NCI-H1436 treated with DMSO at 0.1 percent for 48 hours (cell line): ENCODE measurements at places on chromosomes 5 and 9.
A peak's percentile ranks its signal among the peaks of the same experiment; 100 is the strongest.

DNA sequence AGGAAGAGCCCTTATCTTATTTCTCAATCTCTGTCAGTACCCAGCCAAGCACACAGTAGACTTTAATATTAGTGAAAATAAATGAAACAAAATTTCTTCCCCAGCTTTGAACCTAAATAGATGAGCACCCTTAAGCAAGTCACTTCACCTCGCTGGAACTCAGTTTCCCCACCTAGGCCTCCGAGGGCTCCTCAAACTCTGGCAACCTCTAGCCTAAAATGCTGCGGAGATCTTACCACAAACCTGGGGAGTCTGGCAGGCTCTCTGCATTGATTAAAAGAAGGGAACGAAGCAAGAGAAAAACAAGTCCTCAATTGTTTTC is 326 bp downstream of the RIGI start:
- no peak for DNase-seq

DNA sequence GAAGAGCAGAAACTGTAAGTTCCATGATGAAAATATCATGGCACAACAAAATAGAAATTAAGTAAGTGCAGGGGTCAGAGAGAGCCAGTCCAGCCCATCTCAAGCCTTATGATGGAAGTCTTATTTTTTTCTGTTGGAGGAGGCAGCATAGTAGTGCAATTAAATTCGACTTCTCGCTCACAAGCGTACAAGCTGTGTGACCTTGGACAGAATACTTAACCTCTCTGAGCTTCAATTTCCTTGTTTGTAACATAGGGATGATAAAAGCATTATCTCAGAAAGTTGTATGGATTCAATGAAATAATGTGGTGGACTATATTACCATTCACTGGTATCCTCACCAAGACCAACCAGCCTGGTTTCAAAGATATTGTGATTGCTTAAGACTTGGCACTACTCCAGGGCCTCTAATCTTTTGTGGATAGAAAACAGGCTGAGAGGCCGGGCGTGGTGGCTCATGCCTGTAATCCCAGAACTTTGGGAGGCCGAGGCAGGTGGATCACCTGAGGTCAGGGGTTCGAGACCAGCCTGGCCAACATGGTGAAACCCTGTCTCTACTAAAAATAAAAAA is 26.8 kb upstream of the MVB12B start:
- DNase-seq, result no peak

DNA sequence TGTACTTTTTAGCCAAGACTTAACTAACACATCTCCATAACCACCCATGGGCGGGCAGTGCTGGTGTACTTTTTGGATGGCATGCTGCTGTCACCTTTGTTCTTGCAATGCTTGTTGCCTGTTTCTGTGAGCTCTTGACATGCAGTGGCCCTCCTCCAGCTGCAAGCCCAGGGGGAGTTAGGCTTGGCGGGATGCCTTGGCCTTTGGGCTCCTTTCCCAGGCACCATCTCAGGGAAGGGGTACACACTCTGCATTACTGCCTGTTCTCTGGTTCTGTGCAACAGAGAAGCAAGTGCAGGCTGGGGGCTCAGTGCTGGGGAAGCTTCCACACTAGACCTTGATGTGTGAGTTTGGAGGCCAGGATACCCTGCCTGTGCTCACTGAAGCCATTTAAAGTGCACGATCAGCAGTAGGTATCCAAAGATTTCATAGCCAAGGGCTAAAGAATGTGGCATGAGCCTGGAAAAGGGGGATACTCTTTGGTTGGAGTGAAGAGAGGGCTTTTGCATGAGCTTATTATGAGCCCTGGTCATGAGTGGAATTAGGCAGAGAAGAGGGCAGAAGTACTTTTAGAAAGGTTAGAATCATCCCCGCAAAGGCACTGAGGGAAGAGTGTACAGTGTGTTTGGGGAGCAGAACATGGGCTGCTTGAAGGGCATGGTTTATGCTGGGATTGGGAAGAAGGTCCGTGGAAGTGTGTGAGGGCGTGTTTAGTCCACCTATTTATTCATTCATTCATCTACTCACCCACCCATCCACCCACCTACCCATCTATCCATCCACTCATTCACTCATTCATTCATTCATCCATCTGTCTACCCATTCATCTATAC is 22.5 kb downstream of the PSAT1 start:
- no peak for DNase-seq

DNA sequence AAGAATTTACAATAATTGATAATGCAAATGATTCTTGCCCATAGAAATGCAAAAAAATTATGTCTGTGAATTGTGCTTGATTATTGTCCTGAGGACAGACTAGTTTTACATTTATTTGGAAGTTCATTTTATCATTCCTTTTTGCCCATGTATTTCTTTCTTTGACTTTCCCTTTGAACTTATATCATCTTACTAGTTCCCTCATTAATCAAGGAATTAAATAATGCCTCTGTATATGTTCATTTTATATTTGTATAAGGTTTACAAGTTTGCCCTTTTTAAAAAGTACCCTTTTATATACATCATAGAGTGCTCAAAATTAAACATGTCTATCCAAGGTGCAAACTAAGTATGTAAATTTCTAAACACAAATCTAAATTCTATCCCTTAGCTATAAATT is 501.6 kb downstream of the NTRK2 start:
- no peak for DNase-seq

DNA sequence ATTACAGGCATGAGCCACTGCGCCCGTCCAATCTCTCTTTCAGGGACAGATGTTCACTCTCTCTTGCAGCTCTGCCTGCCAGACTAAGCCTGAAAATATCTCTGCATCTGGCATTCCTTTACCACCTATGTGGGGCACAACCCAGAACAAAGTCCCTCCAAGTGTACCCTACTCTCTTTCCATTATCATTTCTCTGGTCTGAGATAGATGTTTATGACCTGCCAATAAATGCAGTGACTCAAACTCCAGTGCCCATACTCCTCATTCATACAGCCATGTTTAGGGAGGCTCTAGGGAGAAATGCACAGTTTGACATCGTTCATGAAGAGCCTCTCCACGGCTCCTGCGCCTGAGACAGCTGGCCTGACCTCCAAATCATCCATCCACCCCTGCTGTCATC is at the start of gene BTNL3:
BTNL3 (plus strand) TSS at position 255 of the 400 bp plus-strand sequence. CDS start 183 bp downstream, outside the sequence.
- no peak for DNase-seq

DNA sequence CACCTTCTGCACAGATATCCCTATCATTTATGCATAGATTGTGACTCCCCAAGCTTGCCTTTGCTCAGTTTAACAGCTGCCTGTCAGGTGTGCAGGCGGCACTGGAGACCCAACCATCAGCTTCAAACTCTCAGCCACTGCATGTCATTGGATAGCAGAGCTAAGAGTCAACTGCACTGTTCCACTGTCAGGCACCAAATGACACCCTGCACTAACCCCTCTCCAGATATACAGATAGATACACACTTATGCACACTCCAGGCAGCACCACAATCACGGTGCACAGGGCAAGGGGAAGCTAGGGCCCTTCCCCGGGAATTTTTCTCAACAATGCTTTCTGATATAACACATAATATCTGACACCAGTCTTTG is 142.3 kb downstream of the BNC2 start:
- DNase-seq, result no peak

DNA sequence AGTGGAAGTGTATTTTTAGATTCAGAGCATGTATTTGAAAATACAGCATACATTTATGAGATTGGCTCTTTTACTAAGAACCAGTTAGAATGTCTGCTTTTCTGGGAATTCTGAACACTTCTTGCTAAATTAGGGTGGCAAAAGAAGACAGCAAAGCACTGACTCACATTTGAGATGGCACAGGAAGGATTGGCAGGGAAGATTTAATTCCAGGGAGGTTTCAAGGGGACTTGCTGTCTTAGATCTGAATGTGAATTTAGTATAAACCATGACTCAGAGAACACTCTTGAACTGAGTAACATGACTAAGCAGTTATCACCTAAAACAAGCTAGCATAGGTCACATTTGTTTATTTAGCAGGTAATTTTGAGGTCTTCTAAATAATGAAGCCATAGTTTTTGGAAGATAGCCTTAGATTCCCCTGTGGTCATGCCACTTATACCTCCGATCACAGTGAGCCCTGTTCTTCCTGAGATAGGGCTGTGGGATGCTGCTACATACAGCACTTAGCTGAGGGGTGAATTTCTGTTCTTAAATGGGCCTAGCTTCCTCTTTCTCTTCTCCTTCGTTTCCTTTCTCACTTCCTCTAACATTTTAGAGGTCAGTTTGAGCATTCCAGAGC is 173.8 kb downstream of the PCSK1 start:
- DNase-seq, result no peak

DNA sequence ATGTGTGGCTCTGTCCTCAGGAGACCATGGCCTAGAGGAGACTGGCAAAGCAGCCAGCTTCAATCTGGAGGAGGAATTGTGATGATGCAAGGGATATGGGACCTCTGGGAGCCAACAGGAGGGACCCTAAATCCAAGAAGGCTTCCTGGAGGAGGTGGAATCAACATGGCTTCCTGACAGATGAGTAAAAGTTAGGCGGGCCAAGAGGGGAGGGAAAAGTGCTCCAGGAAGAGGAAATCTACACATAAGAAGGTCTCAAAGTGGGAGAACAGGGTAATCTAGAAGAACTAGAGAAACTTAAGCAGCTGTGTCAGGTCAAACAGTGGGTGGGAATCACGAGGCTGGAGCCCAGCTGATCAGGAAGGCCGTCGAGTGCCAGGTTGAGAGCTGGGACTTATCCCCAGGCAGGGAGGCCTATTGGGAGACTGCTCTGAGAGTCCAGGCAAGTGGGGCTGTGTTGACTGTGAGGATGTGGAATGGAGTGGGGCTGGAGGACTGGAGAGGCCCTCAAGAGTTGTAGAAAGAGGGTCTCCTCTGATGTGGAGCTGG is 119.1 kb downstream of the C9orf50 start:
- no peak for DNase-seq

DNA sequence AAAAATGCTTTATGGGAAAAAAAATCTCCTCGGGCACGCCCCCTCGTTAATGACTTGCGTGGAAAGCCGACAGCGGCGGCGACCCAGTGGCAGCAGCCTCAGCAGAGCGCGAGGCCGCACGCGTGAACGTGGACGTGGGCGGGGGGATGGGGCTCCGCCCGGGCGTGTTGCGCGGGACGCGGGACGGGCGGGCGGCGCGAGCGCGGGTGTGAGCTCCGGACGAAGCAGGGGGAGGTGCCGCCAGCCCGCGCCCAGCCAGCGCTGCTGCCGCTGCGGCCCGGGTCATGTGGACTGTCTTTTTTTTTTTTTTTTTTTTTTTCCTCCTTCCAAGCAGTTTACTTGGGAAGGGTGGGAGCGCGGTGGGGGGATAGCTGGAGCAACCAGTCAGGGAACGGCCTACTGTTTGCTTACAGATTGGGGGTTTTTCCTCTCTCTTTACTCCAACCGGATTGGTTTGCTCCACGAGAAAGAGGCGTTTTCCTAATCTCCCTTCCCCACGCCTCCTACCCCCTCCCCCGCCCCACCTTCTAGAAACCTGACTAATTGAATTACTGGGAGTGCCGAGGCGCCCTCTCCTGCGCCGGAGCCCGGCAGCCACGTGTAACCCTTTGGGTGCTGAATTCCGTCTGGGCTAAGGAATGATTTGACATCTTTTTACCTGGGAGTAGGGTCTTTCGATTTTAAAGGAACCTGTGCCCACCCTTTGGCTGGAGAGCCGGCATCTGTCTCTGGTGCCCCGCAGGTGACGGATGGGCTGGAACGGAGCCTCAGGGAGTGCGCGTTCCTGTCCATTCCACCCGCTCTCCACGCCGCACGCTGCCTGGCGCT is 1.7 kb upstream of the EFNA5 start:
- peak; percentile 97 for DNase-seq

- no peak for DNase-seq
Observed at GRCh38 chr5:74974451-74975091, 77.8 kb downstream of the GCNT4 start.

DNA sequence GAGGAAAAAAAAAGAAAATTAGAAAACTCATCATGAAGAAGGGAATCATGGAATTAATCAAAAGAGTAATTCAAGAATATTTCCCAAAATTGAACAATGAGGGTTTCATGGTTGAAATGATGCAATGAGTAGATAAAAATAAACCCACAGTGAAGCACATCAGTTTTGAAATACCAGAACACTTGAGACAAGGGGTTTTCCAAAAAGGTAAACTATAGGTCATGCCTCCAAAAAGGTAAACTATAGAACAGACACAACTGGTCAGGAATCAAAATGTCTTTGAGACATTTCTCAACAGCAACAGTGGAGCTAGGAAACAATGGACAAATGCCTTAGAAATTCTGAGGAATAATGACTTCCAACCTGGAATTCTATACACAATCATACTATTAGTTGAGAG is 60.2 kb upstream of the PCSK5 start:
- DNase-seq, result no peak

DNA sequence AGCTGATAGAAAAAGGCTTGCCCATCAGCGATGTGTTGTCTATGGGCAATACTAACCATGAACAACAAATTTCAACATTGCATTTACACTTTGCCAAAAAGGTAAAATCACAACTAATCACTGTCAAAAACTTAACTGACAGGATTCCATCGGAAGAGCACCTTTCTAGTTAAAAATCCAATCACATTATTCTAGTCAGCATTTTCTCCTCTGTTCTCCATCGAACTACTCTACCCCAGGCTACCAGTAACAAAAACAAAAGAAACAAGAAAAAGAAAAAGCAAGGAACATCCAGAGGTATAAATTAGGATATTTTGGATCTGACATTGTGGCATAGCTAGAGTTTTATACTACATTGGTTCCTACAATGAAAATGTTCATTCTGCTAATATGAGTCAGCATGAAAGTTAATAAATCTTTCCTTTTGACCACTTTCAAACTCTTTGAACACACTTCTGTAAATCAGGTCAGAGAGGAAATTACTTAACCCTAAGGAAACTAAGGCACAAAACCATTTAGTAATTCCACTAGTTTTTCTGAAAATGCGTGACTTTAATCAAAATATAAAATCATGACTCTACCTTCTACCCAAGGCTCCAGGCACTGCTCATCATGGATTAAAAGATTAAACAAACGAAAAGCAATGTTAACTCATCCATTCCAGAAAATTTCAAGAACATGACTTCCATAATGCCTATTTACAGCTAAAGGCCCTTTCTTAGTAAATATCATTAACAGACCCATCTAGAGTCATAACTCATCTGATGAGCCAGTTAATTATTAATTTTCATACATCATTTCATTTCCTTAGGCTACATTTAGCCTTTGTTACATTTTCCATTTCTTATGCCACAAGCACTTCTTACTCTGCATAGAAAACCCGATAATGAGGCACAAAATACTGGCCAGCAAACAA is 10.2 kb downstream of the GLIS3 start:
- no peak for DNase-seq

GRCh38 chr5:39195198-39195826 is 24.1 kb downstream of the FYB1 start:
- no peak for DNase-seq

- no peak for DNase-seq
Observed at GRCh38 chr5:63963080-63963735, 963 bp upstream of the HTR1A start.

DNA sequence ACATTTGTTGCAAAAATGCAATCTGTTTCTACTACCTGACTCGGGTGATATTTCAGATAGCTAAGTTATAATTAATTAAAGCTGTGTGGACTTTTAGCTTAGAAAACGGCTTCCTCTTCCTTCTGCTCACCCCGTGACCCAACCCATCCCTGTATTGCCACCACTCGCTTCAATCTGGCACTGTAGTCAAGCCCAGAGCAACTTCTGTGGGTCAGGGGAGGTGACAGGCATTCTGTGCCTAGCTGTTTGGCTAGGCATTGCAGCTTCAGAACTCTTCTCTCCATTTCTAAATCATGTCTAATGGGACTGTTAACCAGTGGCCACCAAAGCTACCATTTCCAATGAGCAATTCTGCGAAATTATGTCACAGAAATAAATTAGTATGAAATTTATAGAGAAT is 179.7 kb upstream of the TLX3 start:
- no peak for DNase-seq

- no peak for DNase-seq
Observed at GRCh38 chr9:129888293-129889121, 53.2 kb downstream of the USP20 start.
